ENCODE measurements at places on chromosomes 4 and X.

- no peak for DNase-seq
Observed at GRCh38 chr4:138935-139334, 14.6 kb downstream of the ZNF718 start.

DNA sequence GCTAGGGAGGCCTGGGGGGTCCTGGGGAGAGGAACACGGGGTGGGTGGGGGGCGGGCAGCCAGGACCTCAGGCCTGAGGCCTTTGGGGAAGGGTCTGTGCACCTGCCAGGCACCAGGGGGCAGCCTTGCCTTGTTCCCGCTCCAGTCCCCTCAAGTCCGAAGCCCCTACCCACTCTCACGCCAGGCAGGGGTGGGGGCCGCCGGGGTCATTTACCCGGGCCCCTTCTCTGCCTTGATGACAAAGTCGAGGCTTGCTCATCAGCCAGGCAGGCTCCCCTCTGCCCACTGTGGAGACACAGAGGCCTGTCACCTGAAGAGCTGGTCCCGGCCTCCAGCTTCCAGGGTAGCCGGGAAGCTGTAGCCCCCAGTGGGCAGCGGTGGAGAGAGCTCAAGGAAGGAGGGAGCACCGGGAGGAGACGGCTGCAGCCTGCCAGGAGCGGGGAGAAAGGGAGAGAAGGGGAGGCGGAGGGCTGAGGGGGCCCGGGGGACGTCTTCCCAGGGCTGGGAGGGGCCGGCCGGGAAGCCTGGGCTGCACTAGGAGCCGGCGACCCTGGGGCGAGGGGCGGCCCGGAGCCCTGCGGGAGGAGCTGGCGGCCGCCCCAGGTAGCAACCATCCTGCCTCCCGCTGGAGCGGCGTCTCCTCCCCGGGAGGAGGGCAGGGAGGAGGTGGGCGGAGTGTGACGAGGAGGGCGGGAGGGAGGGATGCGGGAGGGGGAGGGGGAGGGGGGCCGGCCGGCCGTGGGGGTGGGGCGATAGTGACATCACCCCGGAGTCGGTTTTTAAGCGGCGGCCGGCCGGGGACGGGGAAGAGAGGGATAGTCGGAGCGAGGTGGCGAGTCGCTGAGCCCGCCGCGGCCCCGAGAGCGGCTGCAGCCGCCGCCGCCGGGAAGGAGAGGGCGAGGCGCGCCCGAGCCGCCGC lies at the start of gene SLC6A8:
SLC6A8 (plus strand) TSS at position 806 of the 919 bp plus-strand sequence. CDS start 649 bp downstream, outside the sequence.
- DNase-seq = no peak

DNA sequence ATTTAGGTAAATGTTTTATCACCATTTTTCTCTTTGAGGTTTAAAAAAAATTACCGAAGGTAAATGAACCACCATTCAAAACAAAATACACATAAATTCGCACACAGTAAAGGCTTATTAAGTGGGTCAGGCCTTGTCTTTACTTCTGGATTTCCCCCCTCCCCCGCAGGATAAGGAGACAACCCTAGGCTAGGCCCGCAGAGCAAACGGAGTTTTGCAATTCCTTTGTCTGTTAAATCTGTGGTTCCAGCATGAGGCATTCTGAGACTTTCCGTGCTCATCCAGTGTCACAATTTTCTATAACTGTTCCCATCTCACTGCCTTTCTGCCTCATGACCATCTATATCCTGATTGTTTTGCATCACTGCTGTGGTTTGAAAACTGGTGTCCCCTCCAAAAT lies 307.4 kb downstream of the DCHS2 start:
- no peak for DNase-seq

DNA sequence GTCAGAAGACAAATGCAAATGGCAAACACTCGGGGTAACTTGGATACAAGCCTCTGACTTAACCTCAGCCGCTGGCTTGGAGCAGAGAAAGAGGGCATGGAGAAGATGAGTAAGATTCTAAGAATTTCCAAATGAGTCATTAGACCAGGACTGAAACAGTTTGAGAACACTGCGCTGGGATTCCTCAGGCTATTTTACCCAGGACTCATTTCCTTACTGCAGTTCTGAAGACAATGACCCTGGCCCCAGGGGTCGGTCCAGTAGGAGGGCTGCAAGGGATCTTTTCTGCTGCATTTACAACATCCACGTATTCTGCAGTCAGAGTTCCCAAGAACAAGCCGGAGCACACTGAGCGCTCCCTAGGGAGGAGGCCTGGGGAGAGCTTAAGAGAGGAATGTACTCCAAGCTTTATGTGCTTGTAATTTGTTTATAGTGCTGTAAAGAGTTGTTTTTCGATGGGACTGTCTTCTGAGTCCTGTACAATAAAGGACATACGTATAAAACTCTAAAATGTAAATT lies 27.3 kb upstream of the SORBS2 start:
- DNase-seq = no peak

GRCh38 chr4:26787461-26788340 lies 72.9 kb upstream of the STIM2 start:
- DNase-seq = no peak

GRCh38 chr4:57945298-57945697 lies 835.1 kb upstream of the IGFBP7 start:
- no peak for DNase-seq

DNA sequence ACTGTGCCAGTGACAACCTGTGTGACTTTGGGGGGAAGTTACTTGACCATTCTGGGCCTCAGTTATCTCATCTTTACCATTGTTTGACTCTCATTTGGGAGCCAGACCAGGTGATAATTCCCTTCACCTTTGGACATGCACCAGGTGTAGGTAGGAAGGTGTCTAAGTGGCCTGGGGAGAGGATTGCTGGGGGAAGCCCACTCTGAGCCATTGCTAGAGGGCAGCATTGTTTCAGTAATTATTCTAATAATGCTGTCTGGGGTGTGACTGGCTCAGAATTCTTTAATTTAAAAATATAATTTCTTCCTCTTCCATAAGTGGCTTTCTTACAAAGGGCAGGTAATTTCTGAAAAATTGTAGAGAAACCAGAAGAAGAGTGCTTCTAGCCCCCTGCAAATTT lies 104.3 kb downstream of the RTL9 start:
- DNase-seq = no peak

DNA sequence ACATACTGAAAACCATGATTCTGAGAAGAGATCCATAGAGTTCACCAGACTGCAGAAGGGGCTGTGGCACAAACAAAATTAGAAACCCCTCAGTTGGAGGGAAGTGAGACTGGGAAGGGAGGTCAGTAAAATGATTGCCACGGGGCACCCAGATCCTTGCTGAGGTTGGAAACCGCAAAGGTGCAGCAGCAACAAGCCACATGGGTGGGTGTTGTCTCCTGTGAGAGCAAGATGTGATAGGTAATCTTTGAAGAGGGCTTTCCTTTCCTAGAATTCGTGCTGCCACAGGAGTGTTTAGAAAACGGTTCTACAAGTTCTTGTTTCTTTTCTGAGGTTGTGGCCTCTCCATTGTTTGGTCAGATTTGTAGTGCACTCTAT lies 85.5 kb downstream of the NFKB1 start:
- DNase-seq = no peak

- DNase-seq = no peak
Observed at GRCh38 chrX:82912382-82912781, 595.7 kb upstream of the POU3F4 start.

GRCh38 chr4:159019356-159019755 lies 83.5 kb upstream of the RAPGEF2 start:
- DNase-seq = no peak

DNA sequence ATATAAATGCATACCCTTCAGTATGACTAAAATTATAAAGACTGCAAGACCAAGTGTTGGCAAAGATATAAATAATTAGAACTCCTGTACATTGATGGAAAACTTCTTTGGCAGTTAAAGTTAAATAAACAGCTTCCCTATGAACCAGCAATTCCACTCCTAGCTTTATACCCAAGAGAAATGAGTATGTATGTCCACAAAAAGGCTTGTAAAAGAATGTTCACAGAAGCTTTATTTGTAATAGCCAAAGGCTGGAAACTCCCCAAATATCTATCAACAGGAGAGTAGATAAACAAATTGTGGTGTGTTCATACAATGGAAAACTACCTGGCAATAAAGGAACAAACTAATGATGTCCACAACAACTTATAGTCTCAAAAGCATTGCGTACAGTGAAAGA lies 184.8 kb downstream of the AMELX start:
- no peak for DNase-seq

Measured in stimulated activated CD8-positive, alpha-beta memory T cell treated with anti-CD3 and anti-CD28 coated beads, Interleukin-2, amount 100 ng/mL, for 1 hour (primary cell).